Esophagus mucosa (tissue), 1 donor: ENCODE measurements at places on chromosomes 7 and 10.
A peak's percentile ranks its signal among the peaks of the same experiment; 100 is the strongest.

GRCh38 chr7:11835260-11835659, 3.3 kb upstream of the THSD7A start:
- no peak for ATAC-seq

DNA sequence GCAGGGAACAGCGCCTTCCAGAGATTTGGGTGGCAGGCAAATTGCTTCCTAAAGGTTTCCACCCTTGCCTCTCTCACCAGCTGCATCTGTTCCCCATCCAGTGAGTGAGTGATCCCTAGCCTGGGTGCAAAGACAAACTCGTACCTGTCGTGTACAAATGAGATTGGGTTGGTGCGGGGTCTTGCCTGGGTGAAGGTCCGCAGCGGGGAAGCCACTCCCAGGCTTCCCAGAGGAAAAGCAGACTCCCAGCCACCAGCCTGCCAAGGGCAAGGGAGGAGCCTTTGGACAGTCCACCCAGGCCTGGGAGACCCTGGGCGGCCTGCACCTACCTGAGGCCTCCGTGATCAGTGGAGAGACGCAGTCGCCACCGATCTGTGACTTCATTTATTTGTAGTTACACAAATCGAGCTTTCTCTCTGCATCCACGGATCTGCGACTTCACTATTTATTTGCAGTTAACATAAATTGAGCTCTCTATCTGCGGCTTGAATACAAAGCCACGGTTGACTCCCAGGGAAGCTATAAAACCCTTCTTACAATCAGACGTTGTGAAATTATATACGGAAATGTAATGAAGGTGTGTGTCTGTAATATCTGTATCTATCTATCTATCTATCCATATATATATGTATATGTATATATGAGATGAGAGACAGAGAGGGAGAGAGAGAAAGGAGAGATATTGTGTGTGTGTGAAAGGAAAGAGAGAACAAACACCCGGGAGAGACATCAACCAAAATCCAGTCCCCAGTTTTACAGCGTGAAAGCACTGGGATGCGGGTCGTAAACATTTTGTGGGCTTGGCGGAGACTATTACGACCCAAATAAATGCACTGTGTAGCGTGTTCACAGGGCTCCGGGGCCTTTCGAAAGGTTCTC, 3.0 kb upstream of the HOXA7 start:
- no peak for ATAC-seq

- ATAC-seq, result no peak
Measured at GRCh38 chr10:11154849-11155498, 137.3 kb downstream of the CELF2 start.

DNA sequence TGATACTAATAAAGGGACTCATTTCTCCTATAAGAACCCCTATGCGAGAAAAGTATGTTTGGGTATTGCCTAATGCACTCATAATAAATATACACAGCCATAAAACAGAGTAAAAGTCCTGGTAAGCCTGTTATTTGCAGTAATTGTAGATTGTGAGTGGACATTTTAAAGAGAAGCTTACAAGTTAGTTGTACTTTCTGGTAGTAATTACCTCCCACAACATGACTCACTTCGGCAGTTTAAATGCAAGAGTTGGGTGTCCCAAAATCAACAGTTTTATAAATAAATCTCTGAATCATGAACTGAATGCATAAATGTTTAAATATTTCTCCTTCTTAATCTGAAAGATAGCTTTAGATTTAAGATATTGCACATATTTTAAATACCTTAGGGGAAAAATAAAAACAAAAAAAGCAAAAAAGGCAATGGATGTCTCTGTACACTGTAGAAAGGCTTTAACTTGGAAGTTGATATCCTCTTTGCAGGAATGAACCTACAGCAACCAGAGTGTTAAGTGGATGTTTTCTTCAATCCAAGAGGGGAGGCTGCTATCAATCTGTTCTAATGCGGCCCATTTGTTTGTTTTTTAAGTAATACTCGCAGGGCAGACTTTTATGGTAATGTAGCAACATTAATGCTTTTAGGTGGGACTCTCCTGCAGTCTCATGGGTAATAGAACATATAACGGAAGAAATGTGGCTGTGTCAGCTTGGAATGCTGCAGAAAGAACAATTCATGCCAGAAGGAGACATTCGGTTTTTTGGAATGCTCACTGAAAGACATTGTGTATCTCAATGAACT, 57.3 kb upstream of the ZEB1 start:
- no peak for ATAC-seq

- ATAC-seq, result peak; percentile 99
Measured at GRCh38 chr10:17200912-17201793, at the start of gene TRDMT1. TSS of gene TRDMT1 (minus strand) at chr10:17201672. CDS start at chr10:17201634, 38 bp downstream.

DNA sequence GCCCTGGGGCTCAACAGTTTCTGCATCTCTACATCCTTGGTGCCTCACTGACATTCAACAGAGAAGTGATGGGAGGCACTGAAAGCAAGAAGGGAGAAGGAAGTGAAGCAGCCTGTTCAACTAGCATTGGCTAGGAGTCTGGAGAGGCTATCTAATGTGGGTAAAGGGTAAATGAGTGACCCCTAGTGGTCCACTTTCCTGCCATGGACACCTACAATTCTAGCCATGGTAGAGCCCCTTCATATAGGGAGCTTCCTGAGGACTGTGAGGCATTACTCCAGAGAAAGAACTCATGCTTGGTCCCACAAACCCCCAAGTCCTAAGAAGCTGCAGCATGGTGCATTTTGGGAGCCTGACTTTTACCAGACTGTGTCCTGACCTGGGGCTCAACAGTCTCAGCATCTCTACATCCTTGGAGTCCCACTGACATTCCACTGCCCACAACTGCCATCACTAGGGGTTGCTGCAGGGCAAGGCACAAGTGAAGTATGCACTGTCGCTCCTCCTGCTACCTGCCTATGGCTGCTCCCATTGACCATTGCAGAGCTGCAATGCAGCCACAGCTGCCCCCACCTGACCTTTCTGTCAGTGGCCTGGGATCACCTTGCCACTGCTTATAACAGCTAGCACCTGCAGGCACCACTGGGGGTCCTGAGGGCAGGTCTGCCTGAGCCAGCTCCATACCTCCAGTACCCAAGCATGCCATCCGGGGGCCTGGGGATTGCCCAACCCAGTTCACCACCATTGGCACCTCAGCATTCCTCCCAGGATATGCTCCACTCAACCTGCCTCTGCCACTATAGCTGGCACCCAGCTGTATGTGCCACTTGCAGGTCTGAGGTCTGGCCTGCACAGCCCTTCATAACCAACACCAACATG, 44.1 kb upstream of the CDK6 start:
- peak; percentile 49 for ATAC-seq

DNA sequence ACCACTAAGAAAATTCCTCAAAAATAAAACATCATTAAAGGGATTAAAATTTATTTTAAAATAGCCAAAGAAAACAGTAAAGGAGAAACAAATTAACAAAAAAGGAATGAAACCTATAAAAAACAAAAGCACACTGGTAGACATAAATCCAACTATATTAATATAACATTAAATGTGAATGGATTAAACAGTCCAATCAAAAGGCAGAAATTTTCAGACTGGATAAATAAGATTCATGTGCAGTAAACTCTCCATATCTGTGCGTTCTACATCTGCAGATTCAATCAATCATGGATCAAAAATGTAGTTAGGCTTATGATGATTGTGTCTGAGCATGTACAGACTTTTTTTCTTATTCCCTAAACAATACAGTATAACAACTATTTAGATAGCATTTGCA, 42.6 kb downstream of the ZNF518A start:
- no peak for ATAC-seq

- ATAC-seq, result peak; percentile 57
Measured at GRCh38 chr7:157310676-157311185, 26.1 kb upstream of the DNAJB6 start.

- peak; percentile 41 for ATAC-seq
Measured at GRCh38 chr7:47638679-47639315, 56.9 kb upstream of the TNS3 start.

DNA sequence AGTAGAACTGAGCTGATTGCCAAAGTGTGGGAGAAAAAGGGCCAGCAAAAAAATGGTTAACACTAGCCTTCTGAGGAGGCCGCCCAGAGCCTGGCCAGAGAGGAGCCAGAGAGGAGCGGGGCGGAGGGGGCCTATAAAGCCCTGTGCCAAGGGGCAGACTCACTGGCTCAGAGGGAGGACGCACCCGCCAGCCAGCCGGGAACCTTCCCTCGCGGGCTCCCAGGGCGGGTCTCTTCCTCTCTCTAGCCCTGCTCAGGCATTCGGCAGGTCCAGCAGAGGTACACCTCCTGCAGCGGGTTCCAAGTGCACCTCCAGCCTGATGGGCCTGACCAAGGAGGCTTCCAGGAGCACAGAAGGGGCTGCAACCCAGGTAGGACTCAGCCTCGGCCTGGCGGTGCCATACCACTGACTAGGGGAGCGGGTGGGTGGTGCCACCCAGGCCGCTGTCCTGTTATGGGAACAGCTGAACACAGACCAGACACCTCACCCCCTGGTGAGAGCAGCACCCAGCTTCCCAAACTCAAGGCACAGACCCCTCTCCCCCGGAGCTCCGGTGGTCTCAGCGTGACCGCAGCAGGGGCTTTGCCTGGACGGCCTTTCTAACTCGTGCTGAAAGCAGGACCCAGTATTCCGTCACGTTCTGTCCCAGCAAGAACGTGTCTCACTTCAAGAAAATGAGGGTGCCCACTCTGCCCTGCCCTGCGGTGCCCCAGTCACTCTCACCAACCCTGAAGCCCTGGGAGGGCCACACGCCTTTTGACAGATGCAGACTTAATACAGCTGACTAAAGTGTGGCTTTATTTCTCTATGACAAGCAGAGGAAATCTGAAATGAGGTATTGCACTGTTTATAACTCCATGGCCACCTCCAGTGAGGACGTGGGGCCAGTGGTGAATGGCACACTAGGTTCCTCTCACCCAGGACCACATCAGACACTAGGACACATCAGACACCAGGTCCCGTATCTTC, at the start of gene GPER1:
GPER1 (plus strand) TSS at position 162 of the 969 bp plus-strand sequence. CDS start 3,616 bp downstream, outside the sequence.
- ATAC-seq, result peak; percentile 51

DNA sequence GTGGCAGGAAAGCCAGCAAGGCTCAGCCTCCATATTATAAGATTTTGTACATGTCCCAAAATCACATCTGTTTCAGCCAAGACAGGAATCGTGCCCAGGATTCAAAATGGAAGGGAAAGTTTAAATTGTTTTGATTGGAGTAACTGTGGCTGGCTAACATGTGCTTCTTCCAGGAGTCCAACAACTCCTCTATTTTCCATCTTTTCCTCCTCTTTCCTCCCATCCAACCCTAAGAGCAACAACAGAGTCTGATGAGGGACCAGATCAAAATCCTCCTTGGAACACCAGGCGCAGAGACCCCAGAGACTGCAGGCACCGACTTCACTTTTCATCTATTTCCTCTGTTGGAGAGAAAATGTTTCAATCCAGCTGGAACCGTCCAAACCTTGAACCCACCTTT, 36.0 kb upstream of the SVIL start:
- no peak for ATAC-seq

DNA sequence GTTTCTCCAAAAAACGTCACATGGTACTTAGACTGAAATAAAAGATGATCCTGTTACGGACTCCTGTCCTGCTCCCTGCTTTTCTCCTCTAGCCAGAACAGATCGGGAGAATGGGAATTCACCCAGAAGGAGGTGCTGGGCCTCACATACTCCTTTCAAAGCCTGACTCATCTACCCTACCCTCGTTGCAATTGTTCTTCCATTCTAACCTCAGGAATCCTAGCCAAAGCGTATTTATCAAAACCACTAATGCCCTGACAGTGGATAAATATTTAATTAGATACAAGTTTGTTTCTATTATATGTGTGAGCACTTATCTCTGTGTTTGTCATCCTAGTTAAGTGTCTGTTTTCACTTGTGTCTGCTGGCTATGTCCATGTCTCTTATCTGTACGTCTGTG, 21.7 kb downstream of the ZCWPW1 start:
- ATAC-seq, result peak; percentile 67

- ATAC-seq, result no peak
Measured at GRCh38 chr7:47502240-47502877, 79.6 kb downstream of the TNS3 start.

DNA sequence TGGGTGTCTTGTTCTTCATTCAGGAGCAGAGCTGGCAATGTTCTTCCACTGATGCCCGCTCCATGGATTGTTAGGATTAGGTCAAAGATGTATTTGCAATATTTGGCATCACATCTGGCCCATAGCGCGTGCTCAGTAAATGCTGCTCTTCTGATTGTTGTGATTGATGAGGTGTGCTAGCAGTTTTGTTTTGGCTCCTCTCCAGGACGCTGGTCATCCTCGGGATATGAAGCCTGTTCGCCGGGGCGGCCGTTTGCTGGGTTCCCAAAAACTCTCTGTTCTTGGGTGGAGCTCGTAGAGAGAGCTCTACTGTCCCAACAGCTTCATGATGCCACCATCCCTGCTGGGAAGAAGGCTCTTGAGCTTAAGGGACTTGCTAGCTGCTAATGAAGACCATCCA, 96.9 kb downstream of the XRCC2 start:
- no peak for ATAC-seq

DNA sequence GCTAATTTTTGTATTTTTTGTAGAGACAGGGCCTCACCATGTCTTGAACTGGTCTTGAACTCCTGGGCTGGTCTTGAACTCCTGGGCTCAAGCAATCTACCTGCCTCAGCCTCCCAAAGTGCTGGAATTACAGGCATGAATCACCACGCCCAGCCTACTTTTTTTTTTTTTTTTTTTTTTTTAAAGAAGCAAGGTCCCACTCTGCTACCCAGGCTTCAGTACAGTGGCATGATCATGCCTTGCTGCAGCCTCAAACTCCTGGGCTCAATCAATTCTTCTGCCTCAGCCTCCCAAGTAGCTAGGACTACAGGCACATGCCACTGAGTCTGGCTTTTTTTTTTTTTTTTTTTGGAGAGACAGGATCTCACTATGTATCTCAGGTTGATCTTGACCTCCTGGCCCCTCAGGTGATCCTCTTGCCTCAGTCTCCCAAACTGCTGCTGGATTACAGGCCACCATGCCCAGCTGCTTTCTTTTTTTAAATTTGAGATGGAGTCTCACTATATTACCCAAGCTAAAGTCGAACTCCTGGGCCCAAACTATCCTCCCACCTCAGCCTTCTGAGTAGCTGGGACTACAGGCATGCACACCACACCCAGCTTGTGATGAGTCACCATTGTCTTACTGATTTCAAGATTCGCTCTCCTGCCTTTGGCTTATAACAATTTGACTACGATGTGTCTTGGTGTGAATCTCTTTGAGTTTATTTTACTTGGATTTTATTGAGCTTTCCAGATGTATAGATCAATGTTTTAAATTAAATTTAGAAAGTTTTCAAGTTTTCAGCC, 9.0 kb downstream of the RPEL1 start:
- peak; percentile 69 for ATAC-seq

DNA sequence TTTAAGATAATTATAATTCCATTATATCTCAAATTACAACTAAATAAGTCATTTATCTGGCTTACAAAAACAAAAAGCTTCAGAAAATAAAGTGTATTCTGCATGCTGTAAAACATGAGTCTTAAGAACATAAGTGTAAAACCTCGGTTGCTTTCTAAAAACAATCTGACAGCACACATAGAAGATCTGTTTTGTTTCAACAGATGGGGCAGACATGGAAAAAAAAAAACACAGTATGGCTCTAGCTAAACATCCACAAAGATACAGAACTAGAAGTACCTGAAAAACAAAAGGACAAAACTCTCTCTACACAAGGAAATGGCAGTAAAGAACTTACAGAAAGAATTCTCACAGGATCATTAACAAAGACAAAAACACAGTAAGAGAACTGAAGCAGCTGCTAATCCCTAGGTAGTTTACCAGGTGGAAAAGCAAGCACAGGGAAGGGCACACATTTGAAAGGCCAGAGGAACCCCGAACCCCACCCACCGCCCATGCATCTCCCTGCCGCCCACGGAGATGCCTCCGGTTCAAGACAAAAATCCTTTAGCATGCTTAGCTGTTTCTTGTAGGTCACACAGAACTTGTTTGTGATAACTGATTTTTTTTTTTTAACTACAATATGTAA, 42.5 kb downstream of the DLD start:
- no peak for ATAC-seq
